Cardiac muscle cell (in vitro differentiated cells and primary cell): ENCODE measurements at places on chromosomes 3 and 15. TPM values are rescaled to one million over a fixed set of nuclear protein-coding genes. Genes with fewer than 3 reads are reported as not detected.

The FBXL2 gene
- 19.0 and 27.6 TPM in 2 replicates for total RNA-seq

The ROPN1 gene
- total RNA-seq, result not detected in 2 replicates

The KCNMB3 gene
- 0.46 and 2.7 TPM in 2 replicates for total RNA-seq

- DNase-seq, result no peak
These were observed 60.5 kb downstream of the GAP43 start for GRCh38 chr3:115683773-115684172.

DNA sequence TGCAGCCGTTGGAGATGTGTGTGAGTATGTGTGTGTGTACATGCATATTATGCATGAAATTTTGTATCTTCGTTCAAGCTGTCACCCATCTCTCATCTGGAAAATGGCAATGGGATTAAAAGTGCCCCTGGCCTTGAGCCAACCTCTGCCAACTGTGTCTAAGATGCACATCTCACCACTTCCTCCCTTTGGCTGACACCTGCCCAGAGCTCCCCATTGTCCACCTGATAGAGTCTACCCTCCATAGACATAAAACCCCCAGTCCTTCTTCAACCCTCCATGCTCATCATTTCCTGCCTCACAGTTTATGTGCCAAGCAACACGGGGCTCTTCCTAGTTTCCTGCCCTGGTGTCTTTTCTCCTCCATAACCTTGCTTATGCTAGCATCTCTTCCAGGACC, 187.5 kb upstream of the HES1 start:
- no peak for DNase-seq

GRCh38 chr3:24287755-24288450, 206.7 kb downstream of the THRB start:
- no peak for DNase-seq

GRCh38 chr15:36090286-36090946, 489.0 kb upstream of the CDIN1 start:
- DNase-seq, result no peak

DNA sequence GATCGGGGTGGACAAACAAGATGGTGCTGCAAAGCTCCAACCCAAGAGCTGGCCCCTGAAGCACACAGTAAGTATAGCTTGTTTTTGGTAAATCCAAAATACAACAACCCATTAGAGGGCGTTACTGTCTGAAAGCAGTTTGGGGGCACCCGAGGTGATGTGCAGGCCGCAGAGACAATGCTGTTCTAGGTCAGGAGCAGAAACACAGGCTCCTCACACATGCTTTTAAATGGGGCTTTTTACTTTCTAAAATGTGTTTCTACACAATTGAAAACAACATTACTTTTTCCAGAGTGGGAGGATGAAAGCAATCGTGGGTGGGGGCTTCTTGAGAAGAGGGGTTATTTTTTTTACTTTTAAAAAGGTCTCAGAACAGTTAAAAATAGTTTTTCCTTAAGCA, 1029.3 kb upstream of the CFAP20DC start:
- DNase-seq, result no peak

DNA sequence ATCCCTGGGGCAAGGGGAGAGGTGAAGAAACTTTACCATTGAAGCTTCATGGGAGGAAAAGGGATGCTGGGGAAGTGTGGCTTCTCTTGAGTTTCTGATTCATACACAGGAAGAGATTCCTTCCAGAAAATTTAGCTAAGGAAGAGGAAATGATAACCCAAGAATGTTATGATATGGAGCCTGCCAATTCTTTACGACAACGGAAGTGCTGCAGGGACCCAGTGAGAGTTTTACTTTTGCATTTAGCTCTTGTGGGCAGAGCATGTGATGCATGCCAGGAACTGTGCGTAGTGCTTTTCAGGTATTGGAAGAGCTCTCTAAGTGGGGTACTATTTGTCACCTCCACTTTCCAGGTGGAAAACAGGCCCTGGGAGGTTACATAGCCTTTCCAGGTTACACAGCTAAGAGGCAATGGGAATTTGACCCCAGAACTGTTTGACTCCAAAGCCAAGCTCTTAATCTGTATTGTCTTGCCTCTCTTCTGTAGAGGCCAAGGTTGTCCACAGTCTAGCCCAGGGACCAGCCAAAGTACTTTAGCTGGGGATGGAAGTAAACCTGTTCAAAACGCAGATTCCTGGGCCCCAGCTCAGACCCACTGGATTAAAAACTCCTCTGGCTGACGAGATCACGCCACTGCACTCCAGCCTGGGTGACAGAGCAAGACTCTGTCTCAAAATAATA, 23.0 kb downstream of the CMTM7 start:
- peak; percentile 94 for DNase-seq

- DNase-seq, result no peak
These were observed 17.6 kb upstream of the BOC start for GRCh38 chr3:113193719-113194118.

DNA sequence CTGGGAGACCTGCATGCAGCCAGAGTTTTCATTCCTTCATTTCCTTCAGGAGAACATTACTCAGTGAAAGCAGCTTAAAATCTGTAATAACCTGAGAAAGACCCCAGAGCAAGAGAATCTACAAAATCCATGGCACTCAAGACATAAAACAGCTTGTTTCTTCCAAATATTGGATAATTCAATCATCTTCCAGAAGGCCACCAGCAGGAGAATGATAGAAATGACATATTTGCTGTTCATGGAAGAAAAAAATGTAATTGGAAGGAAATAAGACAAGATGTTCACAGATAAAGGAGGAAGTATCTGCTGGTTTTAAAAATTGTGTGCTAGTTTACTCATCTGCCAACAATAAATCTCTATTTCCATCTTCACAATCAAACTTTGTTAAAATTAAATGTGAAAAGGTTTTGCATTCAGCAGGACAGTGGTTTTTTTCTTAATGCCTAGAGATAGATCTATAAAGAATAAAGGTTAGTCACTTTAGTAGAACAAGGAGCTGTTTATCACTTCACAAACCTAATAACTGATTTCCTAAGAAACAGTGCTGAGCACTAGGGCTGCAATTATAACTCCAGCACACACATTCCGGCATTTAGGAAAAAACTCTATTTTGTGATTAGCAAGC, 530.8 kb downstream of the NSUN3 start:
- no peak for DNase-seq

DNA sequence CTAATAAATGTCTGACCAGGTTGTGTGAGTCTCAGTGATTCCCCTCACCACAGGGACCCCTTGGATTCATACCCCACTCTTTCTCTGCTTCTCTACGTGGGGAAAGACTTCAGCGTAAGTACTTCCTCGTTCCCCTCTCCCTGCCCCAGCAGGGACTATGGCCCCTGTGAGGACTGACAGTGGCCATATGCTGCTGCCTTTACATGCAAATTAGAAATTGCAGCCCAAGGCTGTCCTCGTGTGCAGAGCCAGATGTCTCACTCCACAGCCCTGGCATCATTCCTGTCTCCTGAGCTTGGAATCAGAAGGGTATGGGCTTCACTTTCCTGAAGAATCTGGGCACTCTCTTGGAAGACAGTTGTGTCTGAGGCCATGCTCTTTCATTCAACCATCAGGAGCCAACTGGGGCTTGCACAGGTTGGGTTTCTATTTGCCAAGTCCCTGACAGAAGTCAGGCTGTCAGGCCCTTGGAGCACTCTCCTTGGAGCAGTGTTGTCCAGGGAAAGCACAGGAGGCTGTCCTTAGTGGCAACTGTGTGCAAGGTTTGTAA, 30.5 kb upstream of the IQCF2 start:
- DNase-seq, result no peak

- no peak for DNase-seq
These were observed 6.2 kb upstream of the ATP13A4 start for GRCh38 chr3:193560870-193561269.
